Immature natural killer cell (primary cell): ENCODE measurements at places on chromosomes 1 and 21.

GRCh38 chr1:180542113-180542837, 16.5 kb upstream of the OVAAL start:
- DNase-seq: no peak

DNA sequence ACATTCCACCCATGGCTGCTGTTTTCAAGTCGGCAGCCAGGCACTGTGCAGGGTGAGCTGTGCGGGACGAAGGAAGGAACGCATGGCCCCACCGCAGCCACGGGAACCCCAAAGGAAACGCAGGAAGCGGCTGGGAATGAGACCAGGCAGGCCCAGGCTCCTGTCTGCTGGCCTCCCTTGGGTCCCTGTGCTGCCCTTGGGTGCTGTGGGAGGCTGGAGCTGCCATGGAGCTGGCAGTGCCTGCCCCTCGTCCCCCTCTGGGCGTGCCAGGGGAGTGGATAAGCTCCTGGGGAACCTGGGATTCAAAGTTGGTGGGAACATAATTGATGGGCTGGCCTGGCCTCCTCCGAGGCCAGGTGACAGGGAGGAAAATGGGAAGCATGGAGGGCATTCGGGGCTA, 5.3 kb upstream of the KRTAP10-4 start:
- DNase-seq: no peak

- no peak for DNase-seq
Measured at GRCh38 chr21:27649762-27650161, 682.9 kb upstream of the ADAMTS5 start.

DNA sequence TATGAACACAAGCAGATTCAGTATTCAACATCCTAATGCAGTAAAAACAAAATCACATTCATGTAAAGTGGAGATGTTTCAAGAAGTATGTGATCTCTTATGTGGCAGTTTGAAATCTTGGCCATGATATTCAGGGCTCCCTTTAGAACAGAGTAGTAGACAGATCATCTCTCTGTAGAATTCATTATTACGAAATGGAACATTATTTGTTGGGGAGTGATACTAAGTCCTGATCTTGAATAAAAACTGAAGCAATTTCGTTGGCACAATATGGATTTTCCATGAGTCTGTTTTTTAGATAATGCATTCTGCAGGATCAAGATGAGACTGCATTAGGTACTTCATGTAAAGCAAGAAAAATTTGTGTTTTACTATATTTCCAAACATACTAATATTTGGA, 264.4 kb upstream of the NRIP1 start:
- no peak for DNase-seq

GRCh38 chr1:40627987-40628902, 37.2 kb downstream of the RIMS3 start:
- DNase-seq: no peak

- DNase-seq: no peak
Measured at GRCh38 chr21:40757366-40757765, 89.6 kb downstream of the DSCAM start.

- peak; percentile 19 for DNase-seq
Measured at GRCh38 chr1:119987686-119988085, 81.8 kb downstream of the NOTCH2 start.

GRCh38 chr21:36735724-36736320, 36.9 kb downstream of the SIM2 start:
- no peak for DNase-seq

DNA sequence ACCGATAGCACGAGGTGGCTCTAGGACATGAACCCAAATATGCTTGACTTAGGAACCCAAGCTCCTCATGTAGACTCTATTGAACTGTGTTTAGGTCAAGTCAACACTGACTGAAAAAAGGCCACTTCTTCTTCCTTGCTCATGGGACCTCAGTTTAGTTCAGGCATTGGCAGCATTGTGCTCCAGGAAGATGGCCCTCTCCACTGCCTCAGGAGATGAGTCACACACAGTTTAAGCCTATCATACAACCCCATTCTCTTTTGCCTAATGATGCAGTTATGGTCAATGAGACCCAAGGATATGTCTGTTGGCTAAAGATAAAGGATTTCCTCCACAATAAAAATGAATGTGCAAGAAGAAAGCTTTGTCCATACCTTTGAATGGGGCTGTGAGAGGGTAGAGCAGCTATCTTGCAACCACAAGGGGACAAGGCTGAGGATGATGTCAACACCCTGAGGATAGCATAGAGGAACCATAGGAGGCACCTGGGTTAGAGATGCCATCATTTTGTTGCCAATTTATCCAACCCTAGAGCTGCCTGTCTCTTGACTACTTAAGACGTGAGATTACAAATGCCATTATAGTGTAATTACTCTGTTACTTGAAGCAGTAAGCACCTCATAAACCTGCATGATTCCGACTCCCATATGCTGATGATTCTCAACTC, 3.0 kb upstream of the TRIM63 start:
- no peak for DNase-seq

GRCh38 chr1:226863446-226863845, 7.0 kb upstream of the PSEN2 start:
- DNase-seq: no peak

GRCh38 chr1:46446646-46447498, 42.8 kb upstream of the DMBX1 start:
- DNase-seq: peak; percentile 53
